ENCODE measurements at places on chromosomes 16 and 17. TPM values are rescaled to one million over a fixed set of nuclear protein-coding genes. Genes with fewer than 3 reads are reported as not detected.

SEPTIN12 gene
- 2.2 TPM for polyA plus RNA-seq

ZPBP2 gene
- not detected for polyA plus RNA-seq

TNFRSF17 gene
- polyA plus RNA-seq: 0.55 TPM

TCAP gene
- polyA plus RNA-seq: 105 TPM

KCNJ12 gene
- polyA plus RNA-seq: 11.6 TPM

MYO18A gene
- polyA plus RNA-seq: 186 TPM

SPATA22 gene
- not detected for polyA plus RNA-seq

SLC38A8 gene
- not detected for polyA plus RNA-seq

NPW gene
- 38.6 TPM for polyA plus RNA-seq

KRT39 gene
- not detected for polyA plus RNA-seq

HSD17B2 gene
- polyA plus RNA-seq: not detected

HS3ST4 gene
- 0.15 TPM for polyA plus RNA-seq

TEKT5 gene
- 0.48 TPM for polyA plus RNA-seq

LGALS9 gene
- 0.90 TPM for polyA plus RNA-seq

CIAO3 gene
- 72.2 TPM for polyA plus RNA-seq

All from cardiac muscle cell (in vitro differentiated cells and primary cell).